Retinal pigment epithelial cell (primary cell): ENCODE measurements at places on chromosomes 4 and X.

- no peak for DNase-seq
These were observed 96.3 kb downstream of the TMA16 start for GRCh38 chr4:163590619-163591264.

DNA sequence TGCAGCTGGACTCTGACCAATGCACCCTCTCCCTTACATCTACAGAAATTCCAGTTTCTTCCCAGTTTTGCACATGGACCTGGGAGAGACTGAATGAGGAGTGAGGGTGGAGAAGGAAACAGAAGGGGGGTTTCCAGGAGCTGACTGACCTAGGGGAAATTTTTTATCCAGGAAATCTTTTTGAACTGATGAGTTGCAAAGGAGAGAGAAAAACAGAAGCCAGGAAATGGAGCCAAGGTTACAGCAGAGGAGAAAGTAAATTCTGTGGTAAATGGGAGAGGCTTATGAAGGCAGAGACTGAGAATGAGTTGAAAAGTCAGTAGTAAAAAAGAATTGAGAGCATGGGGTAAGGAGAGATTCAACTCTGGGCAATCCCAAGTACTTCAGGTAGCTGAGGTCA is 192.8 kb downstream of the SMIM20 start:
- no peak for DNase-seq

GRCh38 chr4:14783011-14783877 is 219.0 kb upstream of the CPEB2 start:
- peak; percentile 24 for DNase-seq

DNA sequence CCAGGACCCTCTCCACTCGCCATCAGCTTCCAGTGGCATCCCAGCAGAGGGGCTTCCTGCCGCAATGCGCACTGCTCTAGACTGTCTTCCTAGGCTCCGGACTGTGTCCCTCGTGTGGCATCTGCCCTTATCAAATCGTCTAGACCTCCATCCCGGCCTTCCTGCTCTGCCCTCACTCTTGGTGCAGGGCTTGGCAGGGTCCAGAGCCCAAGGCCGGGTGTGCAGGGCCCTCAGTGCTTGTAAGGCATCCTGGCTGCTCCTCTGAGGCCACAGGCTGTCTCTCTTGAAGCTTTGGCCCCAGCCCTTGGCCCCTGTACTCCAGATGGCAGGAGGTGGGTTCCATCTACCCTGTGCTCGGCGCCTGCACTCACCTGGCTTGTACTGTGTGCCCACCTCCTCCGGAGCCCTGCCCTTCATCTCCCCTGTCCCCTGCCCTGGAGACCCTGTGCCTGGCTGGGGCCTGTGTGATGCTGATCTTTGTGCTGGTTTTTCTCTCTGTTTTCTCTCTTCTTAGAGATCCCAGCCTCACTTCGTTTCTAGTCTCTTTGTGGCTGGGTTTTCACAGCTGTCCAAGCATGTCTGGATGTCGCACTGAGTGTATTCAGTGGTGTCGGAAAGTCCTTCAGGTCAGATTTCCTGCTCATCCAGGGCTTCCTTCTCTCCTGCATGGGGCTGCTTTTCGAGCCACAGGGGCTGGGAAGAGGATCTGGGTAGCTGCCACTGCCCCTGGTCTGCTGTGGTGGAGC is 3.7 kb upstream of the TREX2 start:
- DNase-seq: no peak

DNA sequence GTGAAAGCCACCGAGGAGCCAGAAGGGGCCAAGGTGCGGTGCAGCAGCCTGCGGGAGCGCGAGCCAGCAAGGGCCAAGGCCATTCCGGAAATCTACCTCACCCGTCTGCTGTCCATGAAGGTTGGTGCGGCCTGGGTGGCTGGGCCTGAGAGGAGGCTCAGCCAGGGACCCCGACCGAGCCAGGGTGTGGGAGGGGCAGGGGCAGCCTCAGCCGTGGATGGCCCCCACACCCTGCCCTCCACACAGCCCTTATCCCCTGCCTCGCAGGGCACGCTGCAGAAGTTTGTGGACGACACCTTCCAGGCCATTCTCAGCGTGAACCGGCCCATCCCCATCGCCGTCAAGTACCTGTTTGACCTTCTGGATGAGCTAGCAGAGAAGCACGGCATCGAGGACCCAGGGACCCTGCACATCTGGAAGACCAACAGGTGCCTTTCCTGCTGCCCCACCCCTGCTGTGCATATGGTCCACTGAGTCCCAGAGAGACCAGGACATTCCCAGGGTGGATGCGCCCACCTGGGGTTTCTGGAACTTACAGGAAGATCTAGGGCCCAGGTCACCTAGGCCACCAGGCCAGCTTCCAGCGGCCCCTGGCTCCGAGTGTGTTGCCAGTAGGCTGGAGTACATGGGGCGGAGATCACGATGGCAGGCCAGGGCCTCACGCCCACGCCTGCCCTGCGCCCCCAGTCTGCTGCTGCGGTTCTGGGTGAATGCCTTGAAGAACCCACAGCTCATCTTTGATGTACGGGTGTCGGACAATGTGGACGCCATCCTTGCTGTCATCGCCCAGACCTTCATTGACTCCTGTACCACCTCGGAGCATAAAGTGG is 3.4 kb upstream of the SRPK3 start:
- DNase-seq: no peak

GRCh38 chr4:184012937-184013336 is 107.8 kb downstream of the STOX2 start:
- no peak for DNase-seq

DNA sequence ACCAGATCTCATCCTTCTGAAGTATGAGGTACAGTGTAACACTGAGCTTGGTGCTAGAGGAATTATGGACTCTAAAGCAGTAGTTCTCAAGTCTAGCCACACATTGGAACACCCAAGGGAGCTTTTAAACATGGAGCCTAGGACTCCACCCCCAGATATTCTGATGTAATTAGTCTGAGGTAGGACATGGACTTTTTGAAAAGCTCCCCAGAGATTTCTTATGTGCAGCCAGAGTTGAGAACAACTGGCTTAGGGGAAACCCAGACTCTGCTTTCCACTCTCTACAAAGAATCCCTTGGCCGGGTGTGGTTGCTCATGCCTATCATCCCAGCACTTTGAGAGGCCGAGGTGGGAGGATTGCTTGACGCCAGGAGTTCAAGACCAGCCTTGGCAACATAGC is 11.6 kb upstream of the GDPD2 start:
- no peak for DNase-seq

DNA sequence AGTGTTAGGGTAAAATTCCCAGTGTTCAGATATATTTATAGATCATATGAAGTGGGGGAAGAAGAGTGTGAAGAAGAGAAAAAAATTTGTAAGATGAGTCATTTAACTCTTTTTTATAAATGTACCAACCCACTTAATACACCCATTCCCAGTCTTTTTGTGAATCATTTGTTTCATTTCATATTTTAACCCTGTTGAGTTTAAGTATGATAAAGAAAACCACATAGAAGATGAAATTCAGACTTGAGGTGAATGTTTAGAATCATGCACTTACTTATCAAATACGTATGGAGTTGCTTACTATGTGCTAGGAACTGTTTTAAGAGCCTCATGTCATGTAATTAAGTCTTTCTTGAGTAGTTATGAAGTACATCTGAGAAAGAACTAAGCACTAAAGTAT is 56.6 kb upstream of the DAPP1 start:
- DNase-seq: no peak

GRCh38 chrX:151713849-151714248 is 2.0 kb upstream of the FATE1 start:
- DNase-seq: no peak

GRCh38 chrX:40127052-40127451 is 29.3 kb upstream of the BCOR start:
- no peak for DNase-seq

- DNase-seq: no peak
These were observed 4.7 kb upstream of the GPR78 start for GRCh38 chr4:8575457-8575856.

- DNase-seq: no peak
These were observed 309.9 kb downstream of the ARHGAP10 start for GRCh38 chr4:148041606-148042329.

- no peak for DNase-seq
These were observed 520 bp downstream of the ACOX3 start for GRCh38 chr4:8439914-8440491.

GRCh38 chr4:54660591-54660990 is 2.8 kb downstream of the KIT start:
- no peak for DNase-seq

DNA sequence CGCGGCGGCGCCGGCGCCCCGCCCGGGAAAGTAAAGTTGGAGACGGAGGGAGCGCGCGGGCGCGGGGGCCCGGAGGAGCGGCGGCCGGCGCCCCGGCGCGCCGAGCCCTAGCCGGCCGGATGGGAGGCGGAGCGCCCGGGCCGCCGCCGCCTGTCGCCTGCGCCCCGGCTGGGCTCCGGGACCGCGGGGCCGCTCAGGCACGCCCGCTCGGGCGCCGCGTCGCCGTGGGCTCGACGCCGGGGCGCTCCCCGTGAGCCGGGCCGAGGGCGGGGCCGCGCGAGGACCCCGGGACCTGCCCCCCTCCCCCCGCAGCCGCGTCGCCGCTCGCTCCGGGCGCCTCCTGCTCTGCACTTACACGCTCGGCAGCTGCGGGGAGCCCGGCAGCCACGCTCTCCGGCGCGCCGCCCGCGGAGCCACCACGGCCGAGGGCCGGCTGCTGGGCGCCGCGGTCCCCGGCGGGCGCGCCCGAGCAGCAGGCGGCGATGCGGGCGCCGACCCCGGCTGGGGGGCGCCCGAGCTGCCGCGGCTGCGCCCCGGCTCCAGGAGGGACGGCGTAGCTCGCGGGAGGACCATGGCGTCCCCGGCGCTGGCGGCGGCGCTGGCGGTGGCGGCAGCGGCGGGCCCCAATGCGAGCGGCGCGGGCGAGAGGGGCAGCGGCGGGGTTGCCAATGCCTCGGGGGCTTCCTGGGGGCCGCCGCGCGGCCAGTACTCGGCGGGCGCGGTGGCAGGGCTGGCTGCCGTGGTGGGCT is at the start of gene ADRA2C:
TSS of gene ADRA2C (plus strand) at position 350 of the 749 bp plus-strand sequence. CDS start at position 572, 222 bp downstream.
- no peak for DNase-seq

- DNase-seq: no peak
These were observed 326.8 kb downstream of the TRIML1 start for GRCh38 chr4:188466001-188466400.

GRCh38 chrX:20974326-20974725 is 399.9 kb upstream of the CNKSR2 start:
- DNase-seq: peak; percentile 53

GRCh38 chrX:117989512-117989911 is 127.1 kb downstream of the KLHL13 start:
- peak; percentile 25 for DNase-seq

- DNase-seq: no peak
These were observed 89.4 kb downstream of the IRF2 start for GRCh38 chr4:184384810-184385557.

DNA sequence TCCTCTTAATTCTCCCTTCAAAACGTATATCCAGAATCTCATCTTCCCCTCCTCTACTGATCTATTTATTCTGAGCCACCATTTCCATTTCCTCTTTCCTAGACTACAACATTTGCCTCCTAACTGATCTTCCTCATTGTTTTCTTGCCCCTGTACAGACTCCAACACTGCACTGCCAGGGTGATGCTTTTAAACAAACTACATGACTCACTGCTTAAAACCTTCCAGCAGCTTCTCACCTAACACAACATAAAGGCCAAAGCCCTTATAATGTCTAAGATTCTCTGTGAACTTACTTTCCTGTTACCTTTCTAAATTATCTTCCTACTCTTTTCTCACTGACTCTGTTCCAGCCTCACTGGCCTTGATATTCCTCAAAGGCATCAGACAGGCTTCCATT is 161.0 kb upstream of the HS3ST1 start:
- DNase-seq: peak; percentile 19

DNA sequence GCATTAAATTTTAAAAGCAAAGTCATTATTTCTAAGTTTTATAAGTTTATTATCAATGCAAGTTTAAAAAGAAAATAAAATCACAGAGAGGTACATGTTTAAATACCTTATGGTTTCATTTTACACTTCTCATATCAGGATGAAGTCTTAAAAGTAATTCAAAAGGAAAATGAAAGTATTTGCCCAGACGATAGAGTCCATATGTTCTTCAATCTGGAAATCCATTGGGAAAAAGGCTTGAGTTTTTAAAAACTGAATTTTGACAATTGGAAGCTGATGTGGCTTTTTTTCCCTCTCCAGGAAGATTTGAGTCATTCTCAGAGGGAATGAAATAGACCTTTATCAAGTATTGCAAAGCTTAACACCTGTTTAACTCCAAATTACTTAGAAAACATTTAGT is 37.1 kb downstream of the MAB21L2 start:
- DNase-seq: no peak

DNA sequence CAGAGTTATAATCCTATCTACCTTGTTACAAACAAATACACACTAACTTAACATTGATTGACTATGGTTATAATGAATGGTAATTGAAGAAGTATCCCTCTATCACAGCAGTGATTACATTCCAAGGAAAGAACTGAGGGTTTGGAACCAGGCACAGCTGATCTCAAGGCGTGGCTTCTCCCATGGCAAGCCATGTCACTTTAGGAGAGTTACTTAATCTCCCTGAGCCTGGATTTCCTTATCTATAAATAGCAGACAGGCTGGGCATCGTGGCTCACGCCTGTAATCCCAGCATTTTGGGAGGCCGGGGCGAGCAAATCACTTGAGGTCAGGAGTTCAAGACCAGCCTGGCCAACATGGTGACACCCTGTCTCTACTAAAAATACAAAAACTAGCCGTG is 25.6 kb downstream of the SORBS2 start:
- DNase-seq: peak; percentile 72

GRCh38 chrX:45667666-45668065 is 467.0 kb upstream of the DIPK2B start:
- DNase-seq: no peak

- no peak for DNase-seq
These were observed 55.0 kb upstream of the NR0B1 start for GRCh38 chrX:30364229-30364628.

DNA sequence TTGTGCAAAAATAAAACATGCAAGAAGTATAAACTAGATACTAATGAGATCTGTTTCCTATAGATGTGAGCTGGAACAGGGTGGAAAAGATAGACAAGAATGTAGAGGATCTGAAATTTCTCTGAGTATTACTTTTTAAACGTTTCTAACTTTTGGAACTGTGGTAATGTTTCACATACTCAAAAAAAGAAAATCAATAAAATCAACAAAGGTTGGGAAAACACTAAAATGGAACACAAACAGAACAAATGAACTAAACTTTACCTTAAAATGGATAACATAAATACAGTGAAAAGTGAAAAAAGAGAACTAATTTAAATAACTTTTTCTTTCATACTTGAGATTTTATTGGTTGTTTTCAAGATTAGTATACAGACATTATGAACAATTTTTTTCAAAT is 32.0 kb upstream of the MBNL3 start:
- no peak for DNase-seq
